ENCODE measurements at places on chromosomes 1 and 21. TPM values are rescaled to one million over a fixed set of nuclear protein-coding genes. Genes with fewer than 3 reads are reported as not detected.
A peak's percentile ranks its signal among the peaks of the same experiment; 100 is the strongest.

DNA sequence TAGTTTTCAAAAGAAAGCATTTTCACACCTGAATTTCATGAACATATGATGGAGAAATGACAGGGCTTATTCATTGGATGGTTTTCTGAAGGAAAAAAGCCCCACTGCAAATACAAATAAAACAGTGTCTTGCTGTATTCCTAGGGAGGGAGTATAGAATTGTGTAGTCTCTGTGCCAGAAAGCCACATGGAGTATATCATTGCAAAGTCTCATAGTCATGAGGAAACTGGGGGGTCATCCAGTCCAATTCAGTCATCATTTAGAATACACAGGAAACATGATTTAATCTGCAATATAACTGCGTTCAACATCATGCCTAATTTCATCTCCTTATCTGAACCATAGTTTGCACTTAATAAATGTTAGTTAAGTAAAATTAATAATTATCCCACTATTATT, 222.3 kb downstream of the NTNG1 start:
- DNase-seq, result no peak

GRCh38 chr1:164155347-164155746, 403.6 kb upstream of the PBX1 start:
- peak; percentile 23 for DNase-seq

DNA sequence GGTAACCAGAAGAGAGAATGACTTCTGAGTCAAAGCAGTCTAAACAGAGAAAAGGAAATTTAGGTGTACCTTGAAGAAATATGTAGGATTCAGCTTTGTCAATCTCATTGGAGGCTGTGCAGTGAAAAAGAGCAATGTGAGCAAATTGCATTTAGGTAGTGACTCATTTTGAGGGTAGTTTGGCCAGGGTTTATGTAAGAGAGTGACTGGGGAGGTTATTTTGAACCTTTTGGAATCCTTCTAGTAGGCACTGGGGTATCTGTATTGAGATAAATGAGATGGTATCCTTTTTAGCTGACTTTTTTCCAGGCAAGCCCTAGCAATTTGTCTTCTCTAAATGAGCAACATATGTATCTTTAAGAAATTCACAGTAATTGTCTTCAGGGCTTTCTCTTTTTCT, 95.9 kb downstream of the DISP1 start:
- peak; percentile 36 for DNase-seq

GRCh38 chr1:58149271-58149812, 397.2 kb downstream of the OMA1 start:
- DNase-seq, result no peak

GRCh38 chr1:193102662-193103061, 2.6 kb downstream of the GLRX2 start:
- no peak for DNase-seq

Gene PGLYRP4
- total RNA-seq, result not detected

DNA sequence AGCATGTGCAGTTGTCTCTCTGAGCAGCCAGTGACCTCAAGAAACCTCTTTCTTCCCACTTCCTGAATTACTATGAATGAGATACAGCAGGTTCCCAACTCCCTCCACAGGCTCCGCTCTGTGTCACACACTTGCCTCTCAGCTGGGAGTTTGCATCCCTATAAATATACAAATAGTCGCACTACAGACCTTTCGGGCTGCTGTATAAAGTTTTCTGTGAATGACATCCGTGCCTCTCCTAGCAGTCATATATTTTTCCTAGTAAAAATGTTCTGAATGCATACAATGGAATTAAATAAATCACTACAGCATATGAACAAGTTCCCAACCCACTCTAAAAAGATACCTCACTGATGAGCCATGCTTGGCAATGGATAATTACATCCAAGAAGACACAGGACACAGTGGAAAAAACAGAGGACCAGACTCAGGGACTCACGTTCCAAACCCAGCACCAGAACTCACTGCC, 66.8 kb downstream of the CAPZB start:
- no peak for DNase-seq

- DNase-seq, result peak; percentile 88
These were observed 495.1 kb downstream of the SETD4 start for GRCh38 chr21:35565204-35565611.

- no peak for DNase-seq
These were observed 150.9 kb upstream of the ZRANB2 start for GRCh38 chr1:71231751-71232150.

- no peak for DNase-seq
These were observed 4.1 kb downstream of the RNF223 start for GRCh38 chr1:1069711-1070676.

All from Daoy (cell line).